Progenitor cell of endocrine pancreas (in vitro differentiated cells): ENCODE measurements at places on chromosomes 7 and 10.

GRCh38 chr10:103852856-103853255 lies 2.5 kb downstream of the SH3PXD2A start:
- DNase-seq, result no peak

DNA sequence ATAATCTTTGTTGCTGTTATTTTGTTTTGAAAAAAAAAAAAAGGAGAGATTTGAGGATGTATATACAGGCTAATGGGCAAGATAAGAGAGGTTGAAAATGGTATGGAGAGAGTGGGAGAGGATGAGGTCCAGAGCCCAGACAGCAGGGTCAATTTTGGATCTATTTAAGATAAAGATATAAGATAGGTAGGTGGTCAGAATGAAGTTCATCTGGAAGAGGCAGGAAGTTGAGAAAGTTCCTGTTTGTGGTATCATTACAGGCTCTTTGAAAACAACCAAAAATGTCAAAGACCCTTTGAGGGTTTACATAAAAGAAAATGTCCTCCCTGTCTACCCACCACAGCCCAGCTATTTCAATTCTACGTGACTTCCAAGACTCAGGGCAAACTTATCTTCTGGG lies 7.5 kb downstream of the CEP41 start:
- no peak for DNase-seq

DNA sequence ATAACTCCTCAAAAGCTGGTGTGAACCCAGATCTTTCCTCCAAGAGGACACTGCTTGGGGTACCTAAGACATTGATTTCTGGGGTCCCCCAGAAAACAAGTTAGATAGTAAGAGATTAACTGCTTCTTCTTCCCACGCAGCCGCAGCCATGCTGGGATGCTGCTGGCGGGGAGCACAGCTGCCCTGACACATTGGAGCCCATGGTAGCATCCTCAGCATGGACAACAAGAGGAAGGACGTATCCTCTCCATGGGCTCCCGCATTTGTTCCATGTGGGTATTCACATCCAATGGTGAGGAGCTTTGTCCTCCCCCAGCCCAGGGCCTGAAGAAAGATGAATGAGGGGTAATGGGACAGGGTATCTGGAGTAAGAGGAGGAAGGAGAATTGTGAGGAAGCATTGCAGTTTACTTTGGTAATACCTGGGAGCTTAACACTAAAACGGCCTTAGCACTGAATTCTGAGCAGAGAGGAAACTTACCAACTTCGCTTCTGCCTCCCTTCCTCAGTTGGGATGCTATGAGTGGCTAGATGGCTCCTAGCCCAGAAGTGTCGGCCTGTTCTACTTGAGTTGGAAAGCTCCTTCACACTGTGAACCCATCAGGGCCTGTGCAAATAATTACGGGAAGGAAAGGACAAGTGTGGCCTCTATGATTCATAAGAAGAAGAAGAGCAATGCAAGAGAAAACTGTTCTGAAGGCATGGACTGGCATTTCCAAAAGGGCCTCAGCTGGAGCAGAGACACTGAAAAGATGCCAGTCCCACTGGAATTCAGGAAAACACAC lies 43.9 kb downstream of the C10orf120 start:
- DNase-seq, result no peak

GRCh38 chr7:124411796-124412195 lies 353.8 kb downstream of the GPR37 start:
- DNase-seq, result no peak

GRCh38 chr7:101935521-101936141 lies 118.2 kb downstream of the CUX1 start:
- DNase-seq, result no peak

GRCh38 chr7:8378349-8379019 lies 54.9 kb upstream of the NXPH1 start:
- no peak for DNase-seq

DNA sequence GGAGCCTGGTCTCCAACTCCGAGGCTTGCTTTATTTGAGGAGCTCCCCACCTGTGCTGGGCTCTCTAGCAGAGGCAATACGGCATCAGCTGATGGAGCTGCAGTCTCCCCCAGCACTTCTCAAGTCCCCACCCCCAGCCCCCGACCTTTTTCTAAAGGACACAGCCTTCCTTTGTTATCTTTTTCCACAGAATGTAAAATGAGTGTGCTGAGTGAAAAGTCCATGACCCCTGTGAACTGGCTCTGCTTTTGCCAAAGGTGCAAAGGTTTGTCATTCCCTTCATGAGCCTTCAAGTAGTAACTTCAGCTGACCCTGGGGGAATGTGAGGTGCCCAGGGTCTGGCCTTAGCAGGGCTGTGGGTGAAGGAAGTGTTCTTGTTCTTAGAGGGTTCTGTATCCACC lies 25.5 kb downstream of the LRRC4 start:
- no peak for DNase-seq

GRCh38 chr10:49679480-49679893 lies at the start of gene C10orf53:
Gene C10orf53, plus strand, starts transcription at chr10:49679651. Its CDS starts 47 bp downstream, at chr10:49679698.
- peak; percentile 56 for DNase-seq

DNA sequence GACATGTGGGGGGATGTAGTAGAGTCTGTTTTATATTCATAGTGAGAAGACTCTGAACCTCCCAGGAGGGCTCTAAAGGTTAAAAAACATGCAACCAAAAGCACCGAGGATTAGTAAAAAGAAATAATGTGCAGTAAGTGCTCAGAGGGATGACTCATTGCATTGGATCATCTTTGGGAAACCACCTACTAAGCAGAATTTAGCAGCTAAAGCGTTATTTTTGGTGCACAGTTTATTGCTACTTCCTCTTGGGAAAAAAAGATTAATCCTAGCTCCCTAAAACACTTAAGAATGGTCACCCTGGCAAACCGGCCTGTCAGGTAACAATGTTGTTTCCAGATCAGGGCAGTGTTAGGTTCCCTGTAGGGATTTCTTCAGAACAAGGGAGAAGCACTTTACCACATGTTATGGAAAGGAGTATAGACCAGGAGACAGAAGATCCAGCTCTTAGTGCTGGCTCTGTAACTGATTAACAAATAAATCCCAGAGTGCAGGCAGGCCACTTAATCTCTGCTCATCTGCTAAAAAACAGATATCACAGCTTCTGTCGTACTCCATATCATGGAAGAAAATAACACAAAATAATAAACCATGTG lies 44.8 kb upstream of the FAM133B start:
- DNase-seq, result no peak

DNA sequence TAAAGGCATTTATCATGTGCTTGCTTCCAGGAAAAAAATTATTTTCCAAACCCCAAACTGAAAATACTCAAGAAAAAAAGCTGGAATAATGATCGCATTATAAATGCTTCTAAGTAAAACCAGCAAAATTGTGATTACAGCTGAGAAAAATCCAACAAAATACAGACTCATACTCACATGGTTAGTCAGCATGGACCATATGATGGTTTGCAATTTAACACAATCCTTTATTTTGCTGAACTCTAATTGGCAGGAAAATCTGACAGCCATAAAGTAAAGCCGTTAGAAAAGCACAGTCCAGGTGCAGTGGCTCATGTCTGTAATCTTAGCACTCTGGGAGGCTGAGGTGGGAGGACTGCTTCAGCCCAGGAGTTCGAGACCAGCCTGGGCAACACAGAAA lies 59.6 kb downstream of the BRI3 start:
- no peak for DNase-seq

DNA sequence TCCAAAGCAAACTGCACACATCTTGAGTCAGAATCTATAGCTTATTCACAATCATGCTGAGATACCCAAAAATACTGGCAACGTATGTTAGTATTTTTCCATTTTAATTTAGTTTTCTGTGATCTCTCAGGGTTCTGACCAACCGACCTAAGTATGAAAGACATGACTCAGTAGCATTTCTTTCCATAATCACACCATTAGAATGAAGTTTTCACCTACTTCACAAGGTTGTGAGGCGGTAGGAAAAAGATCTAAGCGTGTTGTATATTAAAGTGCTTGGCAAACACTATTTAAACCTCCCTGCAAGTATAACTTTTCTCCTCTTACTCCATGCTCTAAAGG lies 49.1 kb downstream of the PLCE1 start:
- DNase-seq, result no peak

GRCh38 chr7:104296266-104296665 lies 32.1 kb upstream of the LHFPL3 start:
- DNase-seq, result no peak

DNA sequence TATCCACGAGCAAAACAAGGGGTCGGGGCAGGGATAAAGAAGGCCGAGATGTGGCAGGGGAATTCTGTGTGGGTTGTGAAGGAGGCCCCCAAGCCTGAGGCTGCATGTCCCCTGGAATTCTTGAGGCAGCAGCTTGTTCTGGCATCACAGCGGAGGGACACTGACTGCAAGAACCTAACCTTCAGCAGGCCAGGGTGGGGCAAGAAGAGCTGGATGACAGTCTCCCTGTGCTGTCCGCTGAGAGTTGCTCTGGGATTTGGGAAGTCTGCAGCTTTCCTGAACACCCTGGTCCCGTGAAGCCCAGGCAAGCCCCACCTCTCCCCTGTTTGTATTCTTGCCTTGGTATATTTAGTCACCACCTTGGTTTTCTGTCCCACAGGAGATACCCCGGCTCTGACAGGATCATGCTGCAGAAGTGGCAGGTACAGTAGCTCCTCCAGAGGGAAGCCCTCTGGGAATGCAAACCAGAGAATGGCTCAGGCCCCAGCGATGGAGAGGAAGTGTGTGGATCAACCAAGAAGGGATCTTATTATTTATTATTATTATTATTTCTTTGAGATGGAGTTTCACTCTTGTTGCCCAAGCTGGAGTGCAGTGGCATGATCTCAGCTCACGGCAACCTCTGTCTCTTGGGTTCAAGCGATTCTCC lies 1.9 kb upstream of the LRRC18 start:
- DNase-seq, result no peak

DNA sequence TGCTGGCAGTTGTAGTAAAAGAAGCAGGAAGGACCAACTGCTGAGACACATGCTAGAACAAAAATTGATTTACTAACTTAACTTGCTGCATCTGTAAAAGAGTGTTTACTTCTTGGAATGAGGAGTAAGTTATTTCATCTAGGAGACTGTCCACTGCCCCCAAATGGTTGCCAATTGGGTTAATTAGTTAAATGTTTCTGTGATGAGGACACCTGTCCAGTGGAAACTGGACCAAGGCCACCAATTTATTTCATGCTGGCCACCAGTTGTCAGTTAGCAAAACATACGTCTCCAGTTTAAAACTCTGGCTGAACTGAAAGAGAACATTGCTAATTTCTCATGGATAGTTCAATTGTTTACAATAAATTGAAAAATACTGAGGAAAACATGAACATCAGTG lies 191.7 kb downstream of the PPP1R9A start:
- no peak for DNase-seq

DNA sequence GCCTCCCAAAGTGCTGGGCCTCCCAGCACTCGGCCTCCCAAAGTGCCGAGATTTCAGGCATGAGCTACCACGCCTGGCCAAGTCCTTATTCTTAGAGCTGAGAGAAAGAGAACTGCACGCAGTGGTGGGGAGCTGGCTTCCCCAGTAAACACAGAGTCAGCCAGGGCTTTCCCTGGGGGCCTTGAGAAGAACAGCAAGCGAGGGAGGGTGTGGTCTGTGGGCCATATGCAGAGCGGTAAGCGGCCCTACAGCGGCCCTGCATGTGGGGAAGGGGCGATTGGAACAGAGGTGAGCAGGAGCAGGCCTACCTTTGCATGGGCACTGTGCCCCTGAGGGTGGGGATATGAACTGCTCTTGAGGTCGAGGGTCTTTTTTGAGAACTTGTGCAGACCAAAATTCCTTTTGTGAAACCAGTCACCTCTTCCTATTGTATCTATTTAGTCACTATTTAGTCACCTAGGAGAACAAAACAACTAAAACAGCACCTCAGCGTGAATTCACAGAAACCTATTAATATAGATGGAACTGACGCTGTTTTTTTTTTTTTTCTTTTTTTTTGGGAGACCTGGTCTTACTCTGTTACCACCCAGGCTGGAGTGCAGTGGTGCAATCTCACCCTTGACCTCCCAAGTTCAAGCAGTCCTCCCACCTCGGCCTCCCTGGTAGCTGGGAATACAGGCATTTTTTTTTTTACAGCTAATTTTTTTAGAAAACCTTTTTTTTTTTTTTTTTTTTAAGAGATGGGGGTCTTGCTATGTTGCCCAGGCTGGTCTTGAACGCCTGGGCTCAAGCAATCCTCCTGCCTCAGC lies 36.9 kb upstream of the SH2D4B start:
- no peak for DNase-seq
